Activated CD8-positive, alpha-beta memory T cell treated with anti-CD3 and anti-CD28 coated beads, Interleukin-2, amount 50 U/mL, for 4 hours (primary cell): ENCODE measurements at places on chromosomes 11 and 22.

- no peak for DNase-seq
Measured at GRCh38 chr11:130785380-130786116, 130.7 kb downstream of the SNX19 start.

DNA sequence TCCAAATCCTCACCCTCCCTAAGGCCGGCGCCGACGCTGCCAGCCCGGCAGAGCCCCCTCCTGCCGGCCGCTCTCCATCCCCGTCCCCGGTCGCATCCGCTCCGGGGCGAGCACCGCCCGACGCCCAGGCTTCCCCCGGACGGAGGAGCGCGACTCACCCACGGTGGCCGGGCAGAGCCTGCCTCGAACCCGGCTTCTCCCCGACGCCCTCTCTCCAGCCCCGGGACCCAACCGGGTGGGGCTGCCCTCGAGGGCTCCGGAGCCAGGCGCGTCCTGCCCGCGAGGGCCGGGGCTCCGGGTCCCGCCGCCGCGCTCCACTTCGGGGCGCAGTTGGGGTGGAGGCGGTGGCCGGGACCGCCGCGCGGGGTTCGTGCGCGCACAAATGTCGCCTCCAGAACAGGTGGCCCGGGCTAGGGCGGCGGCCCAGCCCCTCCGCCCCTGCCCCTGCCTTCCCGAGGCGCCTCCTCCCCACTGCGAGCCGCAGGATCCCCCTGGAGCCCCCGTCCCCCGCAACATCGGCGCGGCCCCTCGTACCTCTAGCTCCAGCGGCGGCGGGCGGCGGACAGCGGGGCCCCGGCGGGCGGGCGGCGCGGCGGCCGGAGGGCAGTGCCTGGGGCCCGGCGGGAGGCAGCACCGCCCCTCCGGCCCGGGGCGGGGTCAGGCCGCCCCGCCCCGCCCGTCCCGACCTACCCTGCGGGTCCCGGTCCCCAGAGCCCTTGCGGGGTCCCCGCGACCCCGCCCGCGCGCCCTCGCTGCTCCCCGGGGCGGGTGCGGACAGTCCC, at the start of gene A4GALT:
A4GALT (minus strand) TSS at position 608 of the 782 bp plus-strand sequence. CDS start 26,919 bp downstream, outside the sequence.
- DNase-seq, result no peak

GRCh38 chr11:7571640-7572000, 57.8 kb downstream of the PPFIBP2 start:
- DNase-seq, result no peak

- peak; percentile 64 for DNase-seq
Measured at GRCh38 chr22:46150655-46151477, 540 bp downstream of the PPARA start.

DNA sequence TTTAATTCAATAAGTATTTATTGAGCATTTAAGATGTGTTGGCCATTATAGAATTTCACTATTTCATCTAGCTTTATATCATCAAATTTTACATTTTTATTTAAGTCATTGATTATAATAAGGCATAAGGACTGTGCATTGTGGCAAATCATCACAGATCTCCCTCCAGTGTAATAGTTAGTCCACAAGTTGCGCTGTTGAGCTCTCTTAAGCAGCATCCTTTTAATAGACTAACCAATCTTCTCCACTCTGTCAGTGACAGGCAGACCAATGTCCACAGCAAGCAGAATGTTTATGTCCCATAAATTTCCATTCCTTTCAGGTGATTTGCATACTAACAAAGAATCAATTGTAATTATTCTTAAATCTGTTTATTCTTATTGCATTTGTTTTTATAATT, 595.3 kb upstream of the CCDC90B start:
- DNase-seq, result no peak

- no peak for DNase-seq
Measured at GRCh38 chr22:33564683-33565082, 355.6 kb downstream of the LARGE1 start.

DNA sequence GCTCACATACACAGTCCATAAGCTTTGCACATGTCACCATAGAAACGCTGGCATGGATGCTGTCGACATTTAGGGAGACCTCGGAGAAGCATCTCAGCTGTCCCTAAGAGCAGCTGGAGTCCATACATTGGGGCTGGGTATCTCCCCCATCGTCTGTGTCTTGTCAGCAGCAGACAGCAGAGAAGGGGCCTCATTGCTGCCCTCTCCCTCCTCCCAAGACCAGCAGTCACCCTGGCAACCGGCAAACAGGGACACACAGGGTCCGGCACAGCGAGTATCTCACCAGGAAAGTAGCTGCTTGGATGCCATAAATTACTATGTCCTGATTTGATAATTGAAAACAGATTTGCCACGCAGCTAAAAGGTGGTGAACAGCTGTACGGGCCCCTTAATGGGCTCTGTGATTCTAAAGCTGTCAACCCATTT, 84.4 kb downstream of the CD44 start:
- DNase-seq, result no peak

DNA sequence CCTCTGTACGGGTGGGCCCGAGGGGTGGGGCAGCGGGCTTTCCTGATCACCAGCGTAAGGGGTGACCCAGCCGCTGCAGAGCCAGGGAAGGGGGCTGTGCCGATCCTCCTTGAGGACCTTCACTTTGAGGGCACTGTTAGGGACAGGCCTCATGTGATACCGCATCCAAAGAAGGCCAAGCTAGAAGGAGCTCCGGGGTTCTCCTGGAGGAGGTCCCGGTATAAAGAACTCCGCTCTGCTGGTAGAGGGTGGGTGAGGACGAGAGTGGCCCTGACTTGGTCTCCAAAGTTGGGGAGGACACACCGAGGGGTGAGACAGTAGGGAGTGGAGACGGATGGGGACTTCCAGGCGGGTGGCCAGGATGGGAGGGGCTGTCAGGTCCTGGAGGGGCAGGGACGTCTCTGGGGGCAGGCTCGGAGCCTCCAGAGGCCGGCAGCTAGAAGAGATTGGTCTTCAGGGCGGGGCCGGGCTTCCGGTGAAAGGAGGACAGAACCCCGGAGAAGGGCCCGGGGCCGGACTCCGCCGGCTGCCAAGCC, 4.6 kb downstream of the PHOX2A start:
- no peak for DNase-seq

DNA sequence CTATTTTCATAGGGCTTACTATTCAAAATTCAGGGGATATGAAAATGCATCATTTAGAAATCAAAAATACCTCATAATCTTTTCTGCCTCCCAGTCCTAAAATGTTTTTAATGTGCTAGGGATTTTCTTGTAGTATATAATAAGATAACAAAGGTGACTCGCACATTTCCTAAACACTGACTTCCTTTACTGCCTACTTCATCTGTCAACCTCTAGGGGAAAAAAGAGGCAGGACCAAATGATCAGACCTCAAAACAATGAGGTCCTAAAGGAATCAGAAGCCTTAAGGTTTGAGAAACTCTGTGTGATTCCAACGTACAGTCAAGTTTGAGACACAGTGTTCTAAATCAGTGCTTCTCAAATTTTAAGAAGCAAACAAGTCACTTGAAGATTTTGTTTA, 56.1 kb upstream of the POU2AF2 start:
- DNase-seq, result no peak

DNA sequence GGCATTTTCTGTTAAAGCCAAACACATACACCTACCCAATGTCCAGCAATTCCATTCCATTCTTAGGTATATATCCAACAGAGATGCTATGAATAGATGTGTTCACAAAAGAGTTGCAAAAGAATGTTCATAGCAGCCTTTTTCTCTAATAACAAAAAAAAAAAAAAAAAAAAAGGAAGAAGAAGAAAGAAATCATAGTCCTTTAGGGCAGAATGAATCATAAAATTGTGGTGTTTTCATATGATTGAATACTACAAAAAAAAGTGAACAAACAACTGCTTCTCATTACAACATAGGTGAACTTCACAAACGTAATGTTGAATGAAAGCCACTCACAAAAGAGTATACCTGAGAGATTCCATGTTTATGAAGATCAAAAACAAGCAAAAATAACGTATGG, 66.8 kb upstream of the GRK3 start:
- no peak for DNase-seq

DNA sequence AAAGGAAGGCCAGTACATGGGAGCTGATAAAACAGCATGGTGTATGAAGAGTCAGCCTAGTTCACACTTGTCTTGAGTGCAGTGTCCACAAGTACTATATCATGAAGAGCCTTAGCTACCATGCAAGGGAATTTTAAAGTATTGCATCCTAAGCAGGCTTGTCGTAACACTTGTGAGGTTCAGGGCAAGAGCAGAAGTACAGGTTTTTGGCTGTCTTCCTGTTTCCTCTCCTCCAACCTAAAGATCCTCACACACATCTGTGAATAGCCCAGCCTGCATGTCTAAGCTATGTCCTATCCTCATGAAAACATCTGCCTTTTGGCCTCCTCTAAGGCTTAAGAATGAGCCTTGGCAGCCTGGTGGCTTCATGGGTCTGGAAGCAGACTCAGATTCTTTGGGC, 34.6 kb upstream of the TMEM123 start:
- DNase-seq, result no peak

DNA sequence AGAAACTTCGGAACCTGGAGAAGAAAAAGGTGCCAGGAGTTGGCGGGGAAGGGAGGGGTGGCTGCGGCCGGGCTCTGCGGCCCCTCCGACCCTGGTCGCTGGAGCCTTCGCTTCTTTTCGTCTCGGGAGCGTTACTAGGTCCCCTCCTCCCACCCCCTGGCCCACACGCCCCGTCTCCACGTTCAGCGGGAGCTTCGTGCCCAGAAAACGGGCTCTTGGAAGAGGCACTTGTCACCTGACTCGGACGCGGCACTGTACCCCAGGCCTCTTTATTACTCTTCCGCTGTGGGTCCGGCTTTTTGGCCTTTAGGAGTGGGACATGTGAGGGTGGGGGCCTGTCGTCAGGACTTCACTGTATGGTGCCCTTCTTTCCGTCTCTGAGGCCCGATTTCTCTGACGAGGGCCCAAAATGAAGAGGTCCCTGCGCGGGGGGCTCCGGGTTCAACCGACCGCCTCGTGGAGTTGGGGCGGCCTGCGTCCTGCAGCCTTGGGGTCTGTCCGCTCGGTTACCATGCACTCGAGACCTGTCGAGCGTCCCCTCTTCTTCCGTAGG, 1.2 kb downstream of the CAPRIN1 start:
- peak; percentile 41 for DNase-seq

- no peak for DNase-seq
Measured at GRCh38 chr11:70799386-70799785, 401.1 kb downstream of the CTTN start.

- DNase-seq, result no peak
Measured at GRCh38 chr11:69201764-69202370, 46.1 kb downstream of the SMIM38 start.
